Frontal cortex (tissue), 4 donors: ENCODE measurements at places on chromosomes 6 and 20. TPM values are rescaled to one million over a fixed set of nuclear protein-coding genes. Genes with fewer than 3 reads are reported as not detected.

Gene C2
- total RNA-seq, result 3.7 TPM

Gene MUCL3
- not detected for total RNA-seq

Gene BANF2
- not detected for total RNA-seq

Gene TREM2
- total RNA-seq, result 4.9 TPM

Gene NRN1
- 9.8 TPM for total RNA-seq

Gene CNR1
- total RNA-seq, result 342 TPM

Gene MTHFD1L
- total RNA-seq, result 13.5 TPM

Gene ZC3H12D
- 0.41 TPM for total RNA-seq

Gene DEFB116
- total RNA-seq, result not detected

Gene NINL
- 20.0 TPM for total RNA-seq

Gene ACTR5
- 9.8 TPM for total RNA-seq

Gene TINAG
- 0.41 TPM for total RNA-seq

Gene SAMD5
- total RNA-seq, result 11.8 TPM

Gene BTBD3
- 52.2 TPM for total RNA-seq

Gene ADGRF4
- not detected for total RNA-seq

Gene FAM83C
- not detected for total RNA-seq

Gene TRIM15
- not detected for total RNA-seq

Gene KHDC1
- 2.9 TPM for total RNA-seq

Gene TXLNB
- 0.82 TPM for total RNA-seq

Gene MROH8
- 5.3 TPM for total RNA-seq

Gene TAP1
- 3.7 TPM for total RNA-seq

Gene BTN1A1
- not detected for total RNA-seq

Gene SASH1
- total RNA-seq, result 23.2 TPM

Gene LY6G5C
- 5.3 TPM for total RNA-seq

Gene PTCRA
- not detected for total RNA-seq

Gene C20orf144
- total RNA-seq, result 0.41 TPM

Gene MOXD1
- 15.9 TPM for total RNA-seq

Gene EDN1
- total RNA-seq, result 4.9 TPM

Gene MYT1
- 6.9 TPM for total RNA-seq

Gene WFDC5
- total RNA-seq, result not detected
